Activated T-cell treated with anti-CD3 and anti-CD28 coated beads for 4 hours (primary cell): ENCODE measurements at places on chromosomes 5 and 9.
A peak's percentile ranks its signal among the peaks of the same experiment; 100 is the strongest.

DNA sequence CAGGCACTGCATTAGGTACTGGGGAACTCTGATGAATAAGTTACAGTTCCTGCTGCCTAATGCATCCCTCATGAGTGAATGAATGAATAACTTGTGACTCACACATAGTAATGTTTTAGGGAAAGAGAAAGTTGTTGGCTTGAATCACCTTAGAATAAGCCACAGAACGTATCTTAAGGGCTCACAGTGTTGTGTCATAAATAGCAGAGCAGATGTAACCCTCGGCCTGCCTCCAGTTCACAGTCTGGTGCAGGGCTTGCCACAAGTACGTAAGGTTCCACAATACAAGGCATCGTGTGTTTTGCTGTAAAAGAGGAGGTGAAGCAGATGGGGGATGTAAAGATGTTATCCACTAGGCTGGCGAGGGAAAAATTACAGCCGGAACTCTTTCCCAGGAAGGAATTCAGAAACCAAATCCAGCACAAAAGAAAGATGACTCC lies 218.7 kb downstream of the TRPM3 start:
- no peak for DNase-seq

- no peak for DNase-seq
Measured at GRCh38 chr5:34842554-34842953, 3.6 kb downstream of the TTC23L start.

DNA sequence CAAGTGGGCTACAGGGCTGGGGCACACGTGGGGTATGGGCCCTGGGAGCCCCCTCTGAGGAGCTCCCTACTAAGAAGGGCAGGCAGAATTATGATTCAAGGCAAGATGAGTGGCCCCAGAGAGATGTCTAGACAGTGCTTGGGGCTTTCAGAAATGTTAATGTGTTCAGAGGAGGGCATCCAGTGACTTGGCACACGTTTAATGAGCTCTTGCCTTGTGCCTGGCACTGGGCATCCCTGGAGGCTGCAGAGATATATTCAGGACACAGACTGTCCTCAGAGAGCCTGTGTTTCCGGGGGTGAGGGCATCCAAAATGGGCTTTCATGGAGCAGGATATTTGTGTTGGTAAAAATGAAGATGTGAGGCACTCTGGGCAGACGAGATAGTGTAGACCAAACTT lies 25.4 kb upstream of the DAB2IP start:
- DNase-seq, result no peak

- DNase-seq, result peak; percentile 29
Measured at GRCh38 chr9:79570448-79571308, 1.1 kb upstream of the TLE4 start.

DNA sequence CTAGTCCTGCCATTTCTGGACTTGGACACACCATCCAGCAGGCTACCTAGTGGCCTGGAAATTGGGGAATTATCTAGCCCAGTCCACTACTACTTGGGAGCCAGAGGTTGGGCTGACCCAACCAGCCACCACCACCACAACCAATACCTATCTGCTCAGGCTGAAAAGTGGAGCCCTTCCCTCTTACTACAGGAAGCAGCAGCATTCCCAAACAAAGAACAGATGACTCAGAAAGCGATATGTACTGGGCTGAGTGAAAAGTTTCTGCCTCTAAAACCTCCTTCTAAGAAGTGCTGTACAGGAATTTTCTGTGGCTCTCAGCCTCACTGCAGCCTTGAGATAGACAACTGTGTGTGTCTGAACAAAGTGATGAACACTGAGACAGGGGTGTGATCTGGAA lies 279.4 kb downstream of the CDH10 start:
- DNase-seq, result no peak

GRCh38 chr5:176608937-176609723 lies 826 bp downstream of the GPRIN1 start:
- DNase-seq, result no peak

- DNase-seq, result no peak
Measured at GRCh38 chr5:126855266-126855665, 78.3 kb downstream of the LMNB1 start.

DNA sequence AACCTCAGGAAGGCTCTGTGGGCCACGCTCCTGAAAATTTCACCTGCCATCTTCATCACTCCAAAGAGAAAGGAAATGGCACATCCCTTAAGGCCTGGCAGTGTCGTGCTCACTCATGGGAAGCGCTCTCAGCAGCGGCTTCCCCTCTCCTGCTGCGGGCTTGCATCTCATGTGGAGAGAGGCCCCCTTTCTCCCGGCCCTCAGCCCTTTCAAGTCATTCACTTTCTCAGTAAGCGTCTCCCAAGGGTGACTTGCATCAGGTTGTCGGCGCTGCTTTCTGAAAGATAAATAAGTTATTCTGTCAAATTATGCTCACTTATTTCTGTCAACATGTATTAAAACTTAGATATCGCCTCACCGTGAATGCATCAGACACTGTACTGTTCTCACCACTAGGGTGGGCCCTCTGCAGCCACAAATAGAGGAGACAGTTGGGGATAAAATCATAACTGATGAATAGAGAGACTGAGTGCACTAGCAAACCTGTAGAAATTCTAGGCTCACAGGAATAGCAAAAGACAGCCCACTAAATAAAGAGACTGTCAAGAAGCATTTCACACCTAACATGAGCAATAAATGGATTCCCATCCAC lies 174.6 kb downstream of the RFK start:
- DNase-seq, result no peak

- DNase-seq, result no peak
Measured at GRCh38 chr9:102642651-102643050, 352.5 kb upstream of the CYLC2 start.

- no peak for DNase-seq
Measured at GRCh38 chr9:78122631-78123030, 91.0 kb upstream of the GNAQ start.

GRCh38 chr5:62263401-62263800 lies 42.6 kb upstream of the KIF2A start:
- DNase-seq, result no peak

- no peak for DNase-seq
Measured at GRCh38 chr5:155293605-155294178, 280.1 kb downstream of the KIF4B start.

- no peak for DNase-seq
Measured at GRCh38 chr5:112866739-112867138, 5.7 kb downstream of the SRP19 start.

DNA sequence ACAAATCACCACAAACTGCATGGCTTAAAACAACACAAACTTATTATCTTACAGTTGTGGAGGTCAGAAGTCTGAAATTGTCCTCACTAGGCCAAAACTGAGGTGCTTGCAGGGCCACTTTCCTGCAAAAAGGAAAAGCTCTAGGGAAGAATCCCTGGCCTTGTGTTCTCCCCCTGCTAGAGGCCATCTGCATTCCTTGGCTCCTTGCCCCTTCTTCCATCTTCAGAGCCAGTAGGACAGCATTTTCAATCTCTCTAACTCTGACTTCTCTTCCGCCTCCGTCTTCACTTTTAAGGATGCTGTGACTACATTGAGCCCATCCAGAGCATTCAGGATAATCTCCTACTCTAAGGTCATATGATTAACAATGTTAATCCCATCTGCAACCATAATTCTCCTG lies 236.6 kb downstream of the CDK5RAP2 start:
- no peak for DNase-seq

- no peak for DNase-seq
Measured at GRCh38 chr9:137429974-137430722, 7.0 kb downstream of the NOXA1 start.

- DNase-seq, result no peak
Measured at GRCh38 chr5:139636207-139636792, 11.8 kb upstream of the CXXC5 start.

DNA sequence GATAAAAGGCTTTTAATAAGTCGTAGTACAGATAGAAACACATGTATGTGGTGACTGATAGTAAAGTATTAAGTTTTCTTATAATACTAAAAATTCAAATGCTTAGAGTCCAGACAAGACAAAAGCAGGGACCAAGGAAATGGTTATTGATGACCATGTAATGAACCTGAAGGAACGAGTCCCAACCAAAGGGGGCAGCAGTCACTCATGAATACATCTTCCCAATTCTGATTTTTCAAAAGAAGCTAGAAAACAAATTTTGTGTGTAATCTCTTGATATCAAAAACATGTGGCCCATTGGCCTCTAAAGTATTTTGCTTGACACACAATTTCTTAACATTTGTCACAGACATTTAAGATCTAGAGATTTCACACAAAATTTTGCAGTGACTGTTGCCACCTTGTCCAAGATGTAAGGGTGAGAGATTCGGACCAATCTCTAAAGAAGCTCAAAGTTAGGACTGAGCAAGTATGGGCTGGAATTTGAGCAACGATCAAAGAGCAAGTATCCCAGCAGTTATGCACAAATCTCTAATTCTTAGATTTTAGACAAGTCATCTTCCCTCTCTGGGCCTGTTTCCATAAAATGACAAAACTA lies 66.8 kb downstream of the ARL15 start:
- DNase-seq, result no peak

GRCh38 chr9:132823370-132824145 lies 54.5 kb downstream of the AK8 start:
- DNase-seq, result no peak

GRCh38 chr9:25025156-25025555 lies 479.5 kb upstream of the IZUMO3 start:
- no peak for DNase-seq

GRCh38 chr5:83857341-83857740 lies 136.7 kb upstream of the HAPLN1 start:
- DNase-seq, result no peak

GRCh38 chr9:136745389-136746154 lies 2.8 kb downstream of the LCN6 start:
- no peak for DNase-seq

DNA sequence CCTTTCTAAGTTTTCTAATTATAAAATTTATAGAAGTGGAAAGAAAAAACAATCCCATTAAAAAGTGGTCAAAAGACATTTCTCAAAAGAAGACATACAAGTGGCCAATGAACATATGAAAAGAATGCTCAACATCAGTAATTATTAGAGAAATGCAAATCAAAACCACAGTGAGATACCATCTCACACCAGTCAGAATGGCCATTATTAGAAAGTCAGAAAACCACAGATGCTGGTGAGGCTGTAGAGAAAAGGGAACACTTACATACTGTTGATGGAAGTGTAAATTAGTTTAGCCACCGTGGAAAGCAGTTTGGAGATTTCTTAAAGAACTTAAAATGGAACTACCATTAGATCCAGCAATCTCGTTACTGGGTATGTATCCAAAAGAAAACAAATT lies 23.7 kb upstream of the PLPP1 start:
- no peak for DNase-seq

DNA sequence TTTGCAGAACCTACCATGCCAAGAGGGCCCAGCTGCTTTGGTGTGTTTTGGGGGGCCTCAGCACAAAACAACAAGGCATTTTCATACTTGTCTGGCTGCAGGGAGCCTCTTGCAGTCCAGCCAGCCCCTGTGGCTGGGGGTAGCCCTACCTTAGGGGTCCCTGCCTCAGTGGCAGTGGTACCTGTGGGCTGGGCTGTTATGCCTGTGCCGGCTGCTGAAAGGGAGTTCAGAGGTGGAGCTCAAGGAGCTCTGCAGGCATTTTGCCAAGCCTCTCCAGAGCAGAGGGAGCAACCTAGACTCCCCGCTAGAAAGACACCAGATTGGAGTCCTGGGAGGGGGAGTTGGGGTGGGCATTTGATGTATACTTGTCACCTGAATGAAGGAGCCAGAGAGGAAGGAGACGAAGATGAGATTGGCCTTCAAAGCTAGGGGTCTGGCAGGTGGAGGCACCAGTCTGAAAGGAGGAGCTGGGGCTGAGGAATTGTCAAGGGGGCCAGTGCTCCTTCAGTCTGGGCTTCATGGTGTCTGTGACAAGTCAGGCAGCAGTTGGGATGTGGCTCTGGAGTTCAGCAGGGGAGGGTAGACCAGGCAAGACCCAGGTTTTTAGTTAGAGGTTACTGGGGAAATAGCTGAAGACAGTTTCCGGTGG lies 1.5 kb downstream of the SHROOM1 start:
- no peak for DNase-seq
